ENCODE measurements at places on chromosomes 3 and 15. TPM values are rescaled to one million over a fixed set of nuclear protein-coding genes. Genes with fewer than 3 reads are reported as not detected.

DNA sequence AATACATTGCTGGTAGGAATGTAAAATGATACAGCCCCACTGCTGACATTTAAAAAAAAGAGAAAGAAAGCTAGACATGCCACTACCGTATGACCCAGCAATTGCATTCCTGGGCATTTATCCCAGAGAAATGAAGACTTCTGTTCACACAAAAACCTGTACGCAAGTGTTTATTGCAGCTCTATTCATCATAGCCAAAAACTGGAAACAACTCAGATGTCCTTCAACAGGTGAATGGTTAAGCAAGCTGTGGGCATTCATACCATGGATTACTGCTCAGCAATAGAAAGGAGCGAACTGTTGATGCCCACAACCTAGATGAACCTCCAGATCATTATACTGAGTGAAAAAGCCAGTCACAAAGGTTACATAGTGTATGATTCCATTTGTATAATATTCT, 132.5 kb downstream of the MAP2K5 start:
- DNase-seq: no peak

DNA sequence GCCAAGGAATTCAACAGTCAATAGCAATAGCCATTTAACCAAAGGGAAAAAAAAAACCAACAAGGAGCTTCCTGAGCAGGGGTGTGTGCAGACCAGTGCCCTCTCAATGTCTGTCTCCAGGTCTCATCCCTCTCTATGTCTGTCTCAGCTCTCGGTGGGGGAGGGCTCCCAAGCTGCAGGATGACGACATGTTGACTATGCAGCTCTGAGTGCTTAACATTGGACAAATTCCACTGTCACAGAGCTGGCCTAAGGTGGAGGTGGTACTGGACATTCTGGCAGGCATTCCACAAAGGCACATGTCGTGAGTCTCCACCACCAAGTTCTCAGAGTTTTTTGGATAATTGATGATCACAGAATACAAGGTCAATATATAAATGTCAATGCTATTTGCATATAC, 2.0 kb upstream of the CAPN7 start:
- no peak for DNase-seq

The PIF1 gene
- polyA plus RNA-seq: 0.98 TPM

GRCh38 chr15:98286200-98286599, 325.7 kb downstream of the ARRDC4 start:
- no peak for DNase-seq

GRCh38 chr3:129687586-129688125, 81.2 kb upstream of the PLXND1 start:
- DNase-seq: no peak

- no peak for DNase-seq
Measured at GRCh38 chr3:196774191-196774820, 34.6 kb downstream of the PAK2 start.

The INAFM2 gene
- 31.2 TPM for polyA plus RNA-seq
